Lower leg skin (tissue), 4 donors: ENCODE measurements at places on chromosomes 13 and 19.

DNA sequence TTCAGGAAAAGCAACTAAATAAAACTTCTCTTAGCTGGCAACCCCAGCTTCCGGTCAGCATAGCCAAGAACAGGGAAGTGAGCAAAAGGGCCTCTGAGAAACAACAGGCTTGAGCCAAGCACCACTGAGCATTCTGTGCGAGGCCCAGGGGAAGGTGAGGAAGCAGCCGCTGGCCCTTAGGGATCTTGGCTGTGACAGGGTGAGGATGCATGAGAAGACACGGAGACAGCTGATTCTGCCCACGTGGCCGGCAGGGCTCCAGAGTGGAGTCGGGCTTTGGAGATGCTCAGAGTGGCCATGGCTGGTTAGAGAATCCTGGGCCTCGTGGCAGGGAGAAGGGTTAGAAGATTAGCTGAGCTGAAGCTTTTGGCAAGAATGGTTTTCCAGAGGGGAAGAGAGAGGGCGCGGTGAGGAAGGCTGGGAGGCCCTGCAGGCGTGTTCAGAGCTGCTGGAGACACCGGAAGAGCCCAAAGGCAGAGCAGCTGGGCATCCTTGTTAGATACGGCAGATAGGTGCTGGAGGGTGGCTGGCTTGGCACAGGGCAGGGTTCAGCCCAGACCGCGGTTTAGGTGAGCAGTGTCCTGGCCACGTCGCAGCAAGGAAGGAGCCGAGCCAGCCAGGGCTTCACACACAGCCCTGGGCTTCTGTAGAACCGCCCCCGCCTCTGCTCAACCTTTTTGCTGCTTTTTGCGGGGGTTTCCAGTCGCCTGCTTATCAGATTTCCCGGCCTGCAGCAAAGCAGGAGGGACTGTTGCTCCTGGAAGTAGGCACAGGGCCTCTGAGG is 17.3 kb downstream of the UPF1 start:
- peak; percentile 70 for DNase-seq

GRCh38 chr19:10422846-10423245 is 2.5 kb downstream of the PDE4A start:
- no peak for DNase-seq

- DNase-seq = peak; percentile 74
These were observed 16.1 kb downstream of the ZNF536 start for GRCh38 chr19:30388327-30388726.

- DNase-seq = no peak
These were observed 2.0 kb upstream of the LENG9 start for GRCh38 chr19:54465426-54466109.

- DNase-seq = no peak
These were observed 302.1 kb downstream of the PCDH17 start for GRCh38 chr13:57933606-57934005.

GRCh38 chr19:1513499-1514294 is 878 bp upstream of the ADAMTSL5 start:
- no peak for DNase-seq

DNA sequence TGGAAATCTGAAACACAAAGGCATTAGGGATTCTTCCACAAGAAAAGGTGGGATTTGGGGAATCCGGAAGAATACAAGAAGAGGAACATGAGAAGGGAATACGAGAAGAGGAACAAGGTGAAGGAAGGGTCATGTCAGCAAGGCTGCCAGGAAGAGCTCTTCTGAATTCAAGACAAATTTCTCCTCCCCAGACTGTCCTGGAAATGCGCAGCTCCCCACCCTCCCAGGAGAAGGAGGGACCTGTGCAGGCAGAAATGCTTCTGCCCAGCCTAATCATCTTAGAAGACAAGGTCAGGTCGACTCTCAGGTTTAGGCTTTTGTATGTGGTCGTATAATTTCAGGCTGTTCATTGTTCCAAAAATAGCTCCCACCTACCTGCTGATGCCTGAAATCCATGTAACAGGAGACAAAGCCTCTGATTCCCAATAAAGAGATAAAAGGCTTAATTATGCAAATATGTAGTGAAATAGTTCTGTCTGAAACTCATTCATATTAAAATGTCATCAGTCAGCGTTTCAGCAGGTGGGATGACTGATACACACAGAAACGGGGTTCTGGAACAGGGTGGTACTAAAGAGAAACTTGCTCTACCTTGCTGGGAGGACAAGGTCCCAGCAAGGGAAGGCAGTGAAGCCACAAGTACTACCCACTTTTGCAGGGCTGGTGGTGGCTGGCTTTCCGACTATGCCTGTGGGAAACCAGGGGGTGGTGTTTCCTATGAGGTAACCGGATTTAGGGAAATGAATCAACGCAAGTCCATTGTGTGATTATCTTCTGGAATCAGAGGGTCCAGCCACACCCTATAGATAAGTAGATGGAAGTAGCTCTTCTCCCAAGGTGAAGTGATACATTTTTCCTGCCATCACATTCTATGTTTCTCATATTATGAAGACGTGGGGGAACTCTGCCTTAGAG is 76.1 kb downstream of the KL start:
- no peak for DNase-seq

GRCh38 chr19:45643024-45643926 is 4.1 kb upstream of the EML2 start:
- peak; percentile 97 for DNase-seq

- no peak for DNase-seq
These were observed 405.1 kb downstream of the DACH1 start for GRCh38 chr13:71461892-71462291.

GRCh38 chr13:94858856-94859255 is 146.5 kb upstream of the SOX21 start:
- no peak for DNase-seq

DNA sequence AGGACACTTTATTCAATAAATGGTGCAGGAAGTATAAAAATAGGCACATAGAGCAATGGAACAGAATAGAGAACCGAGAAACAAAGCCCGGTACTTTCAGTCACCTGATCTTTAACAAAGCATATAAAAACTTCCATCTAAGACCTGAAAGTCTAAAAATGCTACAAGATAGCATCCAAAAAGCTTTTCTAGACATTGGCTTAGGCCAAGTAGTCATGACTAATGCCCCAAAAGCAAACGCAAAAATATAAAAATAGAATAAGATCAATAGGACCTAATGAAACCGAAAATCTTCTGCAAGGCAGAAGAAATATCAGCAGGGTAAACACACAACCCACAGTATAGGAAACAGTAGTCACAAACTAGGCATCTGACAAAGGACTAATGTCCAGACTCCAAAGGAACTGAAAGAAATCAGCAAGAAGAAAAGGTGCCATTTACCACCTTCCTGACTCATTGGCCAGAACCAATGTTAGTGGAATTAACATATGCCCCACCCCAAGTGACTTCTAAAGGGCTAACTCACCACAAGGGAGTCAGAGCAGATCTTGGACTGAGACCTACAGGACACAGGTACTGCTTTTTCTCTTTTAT is 40.8 kb upstream of the CEACAM21 start:
- DNase-seq = no peak

- no peak for DNase-seq
These were observed at the start of gene CBARP for GRCh38 chr19:1237754-1238368. Gene CBARP, minus strand, starts transcription at chr19:1238005. Its CDS starts 1,905 bp downstream, at chr19:1236100.

- DNase-seq = no peak
These were observed 27.6 kb downstream of the ARL11 start for GRCh38 chr13:49655906-49656305.

- DNase-seq = no peak
These were observed 127.9 kb downstream of the SLITRK6 start for GRCh38 chr13:85671336-85671735.

DNA sequence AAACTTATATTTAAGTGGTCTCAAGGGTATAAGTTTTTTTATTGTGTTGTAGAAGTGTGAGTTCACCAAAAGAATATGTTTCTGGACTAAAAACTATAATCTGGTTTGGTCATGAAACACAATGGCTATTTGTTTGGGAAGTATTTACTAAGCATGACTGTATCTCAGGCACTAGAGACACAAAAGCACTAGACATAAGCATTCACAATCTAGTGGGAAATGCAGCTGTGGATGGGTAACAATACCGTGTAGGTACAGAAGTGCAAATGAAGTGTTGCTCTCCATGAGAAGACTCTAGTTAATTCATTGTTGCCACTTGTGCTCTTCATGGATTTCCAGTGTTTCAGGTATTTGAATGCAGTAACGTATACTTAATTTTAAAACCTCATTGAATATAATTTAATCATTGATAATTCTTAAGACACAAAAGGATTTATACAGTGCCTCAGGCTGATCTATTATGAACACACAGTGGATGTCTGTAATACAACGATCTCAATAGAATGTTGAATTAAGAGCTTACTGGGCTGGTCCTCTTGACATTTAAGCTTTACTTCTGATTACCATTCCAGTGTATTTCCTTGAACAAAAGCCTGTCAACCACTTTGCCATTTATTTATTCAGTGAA is 50.9 kb downstream of the TPT1 start:
- no peak for DNase-seq
